ENCODE measurements at places on chromosomes 12 and 14.

GRCh38 chr12:47014474-47014873, 64.9 kb upstream of the PCED1B start:
- no peak for DNase-seq

DNA sequence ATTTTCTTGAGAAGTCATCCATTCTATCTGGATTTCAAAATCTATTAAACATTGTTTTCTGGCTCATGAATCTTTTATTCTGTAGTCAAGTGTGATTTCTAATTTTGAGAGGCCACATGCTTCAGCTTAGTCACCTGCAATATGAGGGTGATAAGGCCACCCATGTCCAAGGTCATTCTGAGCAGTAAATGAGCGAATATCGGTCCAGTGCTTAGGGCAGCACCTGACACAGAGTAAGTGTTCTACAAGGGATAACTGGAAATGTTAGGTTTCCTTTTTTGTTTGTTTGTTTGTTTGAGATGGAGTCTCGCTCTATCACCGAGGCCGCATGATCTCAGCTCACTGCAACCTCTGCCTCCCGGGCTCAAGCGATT, 34.2 kb downstream of the AACS start:
- no peak for DNase-seq

DNA sequence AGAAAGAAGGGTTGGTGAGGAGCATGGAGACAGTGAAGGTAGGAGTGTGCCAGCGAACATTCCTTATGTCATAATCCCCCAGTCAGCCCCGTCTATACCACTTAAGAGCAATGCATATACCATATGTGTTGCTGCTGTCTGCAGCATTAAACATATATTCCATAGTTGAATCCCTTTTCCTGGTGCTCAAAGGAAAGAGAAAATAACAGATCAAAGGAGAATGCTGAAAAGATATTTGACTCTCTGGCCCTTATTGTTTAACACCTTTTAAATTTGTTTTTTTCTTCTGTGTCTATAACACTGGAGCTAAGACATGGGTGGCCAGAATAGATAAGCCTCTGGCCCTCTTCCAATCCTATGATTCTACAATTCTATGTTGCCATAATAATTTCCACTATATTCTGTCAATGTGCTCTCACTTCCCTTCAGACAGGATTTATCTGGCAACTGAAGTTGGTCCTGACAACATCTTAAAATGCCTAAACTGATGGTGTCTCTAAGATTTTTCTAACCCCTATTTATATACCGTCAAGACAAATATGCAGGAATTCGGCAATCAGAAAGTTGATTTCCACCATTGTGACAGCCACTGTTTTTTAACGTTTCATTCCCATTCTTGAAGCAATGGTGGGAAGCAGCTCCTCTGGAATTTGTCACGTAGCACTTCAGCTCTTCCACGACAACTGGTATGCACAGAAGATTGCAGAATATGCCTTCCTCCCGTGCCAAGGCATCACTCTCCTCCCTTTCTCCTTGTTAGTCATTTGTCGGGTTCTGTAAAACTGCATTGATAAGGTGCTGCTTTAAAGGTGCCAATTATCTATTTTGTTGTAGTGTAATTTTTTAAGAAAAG, 204.7 kb downstream of the BCAT1 start:
- no peak for DNase-seq

GRCh38 chr12:7373226-7373625, 69.4 kb downstream of the ACSM4 start:
- DNase-seq, result no peak

GRCh38 chr12:96514328-96514727, 25.0 kb downstream of the CFAP54 start:
- no peak for DNase-seq

Measured in breast epithelium (tissue), 4 donors.